ENCODE measurements at places on chromosomes 12 and 14.
A peak's percentile ranks its signal among the peaks of the same experiment; 100 is the strongest.

DNA sequence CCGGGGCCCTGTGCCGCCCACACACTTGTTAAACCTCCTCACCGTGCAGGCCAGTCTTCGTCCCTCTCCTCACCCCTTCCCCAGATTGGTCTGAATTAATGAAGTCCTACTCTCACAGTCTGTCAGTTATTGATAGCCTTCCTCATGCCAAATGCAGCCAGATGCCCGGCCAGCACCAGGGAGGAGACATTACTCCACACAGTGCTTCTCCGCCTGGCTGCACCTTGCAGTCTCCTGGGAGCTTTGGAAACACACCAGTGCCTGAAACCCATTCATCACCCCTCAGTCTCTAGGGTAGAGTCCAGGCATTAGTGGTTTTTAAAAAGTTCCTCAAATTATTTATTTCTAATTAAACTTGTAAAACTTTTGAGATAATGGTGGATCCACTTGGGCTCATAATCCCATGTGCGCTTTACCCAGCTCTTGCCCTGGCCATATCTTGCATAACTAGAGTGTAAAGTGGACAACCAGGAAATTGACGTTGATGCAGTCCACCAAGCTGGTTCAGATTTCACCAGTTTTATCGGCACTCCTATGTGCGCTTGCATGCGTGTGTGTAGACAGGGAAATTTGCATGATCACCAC is 38.2 kb upstream of the TSPAN9 start:
- no peak for DNase-seq

- no peak for DNase-seq
Measured at GRCh38 chr12:57429473-57430111, 1.3 kb downstream of the R3HDM2 start.

GRCh38 chr12:5391653-5392052 is 40.3 kb upstream of the NTF3 start:
- DNase-seq, result no peak

DNA sequence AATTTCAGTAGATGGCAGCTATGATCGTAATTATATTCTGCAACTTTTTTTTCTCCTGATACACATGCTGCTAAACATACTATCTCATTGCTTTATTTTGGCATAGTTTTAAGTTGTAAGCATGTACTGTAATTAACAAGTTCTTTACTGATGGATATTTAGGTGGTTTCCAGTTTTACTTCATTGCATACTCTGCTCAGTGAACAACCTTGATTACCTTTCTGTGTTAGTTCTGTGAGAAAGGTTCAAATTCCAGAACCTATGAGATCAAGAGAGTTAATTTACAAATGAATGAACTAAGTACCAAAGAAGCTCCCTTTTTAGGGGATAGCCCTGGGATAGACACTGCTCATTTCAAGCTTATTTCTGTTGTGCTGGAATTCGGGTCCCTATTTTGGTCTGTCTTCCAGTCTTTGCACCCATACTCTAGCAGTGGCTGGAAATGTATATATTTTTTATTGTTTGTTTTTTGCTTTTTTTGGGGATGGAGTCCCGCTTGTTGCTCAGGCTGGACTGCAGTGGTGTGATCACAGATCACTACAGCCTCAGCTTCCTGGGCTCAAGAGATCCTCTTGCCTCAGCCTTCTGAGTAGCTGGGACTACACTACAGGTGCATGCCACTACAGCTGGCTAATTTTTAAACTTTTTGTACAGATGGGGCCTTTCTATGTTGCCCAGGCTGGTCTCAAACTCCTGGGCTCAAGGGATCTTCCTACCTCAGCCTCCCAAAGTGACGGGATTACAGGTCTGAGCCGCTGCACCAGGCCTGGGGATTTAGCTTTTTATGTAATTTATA is 10.6 kb downstream of the PAPOLA start:
- peak; percentile 20 for DNase-seq

GRCh38 chr12:122917507-122918121 is 21.7 kb upstream of the VPS37B start:
- no peak for DNase-seq

DNA sequence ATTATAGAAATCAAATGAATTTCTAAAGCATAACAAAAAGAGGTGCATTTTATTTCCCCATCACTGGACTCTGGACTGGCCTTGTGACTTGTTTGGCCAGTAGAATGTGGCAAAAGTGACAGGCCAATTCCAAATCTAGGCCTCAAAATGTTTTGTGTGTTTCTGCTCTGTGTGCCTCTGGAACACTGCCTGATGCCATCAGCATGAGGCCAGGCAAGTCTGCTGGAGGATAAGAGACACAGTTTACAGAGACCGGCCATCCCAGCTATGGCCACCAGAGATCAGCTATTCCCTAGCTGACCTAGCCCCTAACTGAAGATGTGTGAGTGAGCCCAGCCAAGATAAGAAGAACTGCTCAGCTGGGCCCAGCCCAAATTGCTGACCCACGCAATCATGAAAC is 32.9 kb downstream of the ASCL1 start:
- peak; percentile 23 for DNase-seq

GRCh38 chr12:92528586-92528985 is 174.2 kb upstream of the PLEKHG7 start:
- no peak for DNase-seq

DNA sequence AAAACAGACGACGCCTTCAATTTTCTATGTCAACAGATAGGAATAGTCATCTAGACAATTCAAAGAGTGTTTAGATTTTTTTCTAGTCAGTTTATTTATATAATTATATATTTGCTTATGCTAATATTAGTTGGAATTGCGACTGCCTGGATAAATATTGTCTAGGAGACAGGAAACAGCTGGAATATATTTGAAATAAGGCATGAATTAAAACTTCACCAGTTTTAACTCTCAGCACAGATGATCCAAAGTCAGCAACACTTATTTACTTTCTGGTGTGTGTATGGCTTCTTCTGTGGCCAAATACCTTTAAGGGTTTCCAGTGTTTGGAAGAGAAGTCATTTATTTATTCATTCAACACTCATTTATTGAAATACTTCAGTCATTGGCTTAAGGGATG is 1215.4 kb upstream of the USP15 start:
- no peak for DNase-seq

DNA sequence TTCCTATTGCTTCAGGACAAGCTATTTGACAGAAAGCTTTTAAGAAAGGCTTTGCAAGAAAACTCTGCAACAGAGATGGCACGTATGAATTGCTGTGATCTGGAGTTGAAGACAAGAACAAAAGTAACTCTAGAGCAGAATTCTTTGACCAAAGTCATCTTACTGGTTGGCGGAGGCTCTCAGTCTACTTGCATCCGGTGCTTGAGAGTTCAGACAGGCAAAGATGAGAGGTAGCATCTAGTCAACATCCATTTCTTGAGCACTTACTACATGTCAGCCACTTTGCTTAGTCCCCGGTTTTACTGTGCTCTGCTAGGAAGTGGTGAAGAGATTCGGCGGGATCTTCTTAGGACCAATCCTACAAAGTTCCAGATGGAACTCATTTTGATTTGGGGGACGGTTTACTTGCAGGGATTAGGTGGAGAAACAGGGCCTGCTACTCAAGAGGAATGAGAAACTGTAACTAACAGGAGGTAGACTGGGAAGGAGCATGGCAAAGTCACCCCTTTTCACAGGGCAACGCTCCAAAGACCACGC is 404 bp upstream of the CCDC91 start:
- no peak for DNase-seq
